Activated T-cell treated with anti-CD3 and anti-CD28 coated beads, Interleukin-2, amount 50 U/mL, for 48 hours (primary cell): ENCODE measurements at places on chromosomes 16 and 17.

DNA sequence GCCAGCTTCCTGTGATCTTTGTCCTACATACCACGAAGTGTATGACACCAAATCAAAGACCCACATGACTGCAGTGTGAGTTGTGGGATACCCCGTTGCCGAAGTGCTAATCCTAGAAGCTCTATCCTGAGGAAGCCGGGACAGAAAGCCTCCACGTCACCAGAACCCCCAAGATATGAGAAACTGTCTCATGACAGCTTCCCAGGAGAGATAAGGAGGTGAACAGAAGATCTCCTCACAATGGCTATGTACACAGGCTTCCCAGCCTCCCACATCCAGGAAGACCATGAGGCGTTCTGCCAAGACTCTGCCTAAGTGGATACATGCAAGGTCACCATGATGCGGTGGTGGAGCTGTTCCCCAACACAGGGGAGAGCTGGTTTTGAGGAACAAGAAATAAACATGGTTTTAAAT is 37.1 kb downstream of the TRIM25 start:
- no peak for DNase-seq

DNA sequence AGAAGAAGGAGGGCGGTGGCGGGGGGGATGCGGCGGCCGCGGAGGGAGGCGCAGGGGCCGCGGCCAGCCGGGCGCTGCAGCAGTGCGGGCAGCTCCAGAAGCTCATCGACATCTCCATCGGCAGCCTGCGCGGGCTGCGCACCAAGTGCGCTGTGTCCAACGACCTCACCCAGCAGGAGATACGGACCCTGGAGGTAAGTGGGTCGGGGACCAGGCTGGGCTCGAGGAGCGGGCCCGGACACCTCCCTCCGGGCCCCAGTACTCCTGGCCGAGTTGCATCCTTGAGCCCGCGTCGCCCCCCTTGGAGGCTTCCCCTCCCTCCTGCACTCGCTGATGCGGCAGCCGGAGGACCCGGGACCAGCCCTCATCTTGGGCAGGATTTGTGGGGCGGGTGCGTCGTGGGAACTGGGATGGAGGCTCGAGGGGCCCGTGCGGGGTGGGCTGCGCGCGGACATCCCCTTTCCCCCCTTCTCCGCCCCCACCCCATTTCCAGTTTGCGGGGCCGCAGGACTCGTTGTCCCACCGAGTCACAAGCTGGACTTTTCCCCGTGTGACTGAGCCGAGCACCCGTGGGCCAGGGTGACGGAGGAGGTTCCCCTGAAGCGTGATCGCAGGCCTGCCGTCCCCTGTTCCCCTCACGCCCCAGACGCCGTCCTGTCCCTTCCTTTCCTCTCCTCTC is 572 bp downstream of the KSR1 start:
- no peak for DNase-seq

DNA sequence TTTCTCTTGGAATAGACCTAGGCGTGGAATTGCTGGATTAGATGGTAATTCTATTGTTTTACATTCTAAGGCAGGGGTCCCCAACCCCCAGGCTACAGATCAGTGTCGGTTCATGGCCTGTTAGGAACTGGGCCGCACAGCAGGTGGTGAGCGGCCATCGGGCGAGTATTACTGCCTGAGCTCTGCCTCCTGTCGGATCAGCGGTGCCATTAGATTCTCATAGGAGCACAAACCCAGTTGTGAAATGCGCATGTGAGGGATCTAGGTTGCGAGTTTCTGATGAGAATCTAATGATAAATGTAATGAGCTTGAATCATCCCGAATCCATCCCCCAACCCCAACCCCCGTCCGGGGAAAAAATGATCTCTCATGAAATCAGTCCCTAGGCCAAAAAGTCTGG is 23.0 kb downstream of the NLRC5 start:
- DNase-seq: no peak

GRCh38 chr17:78974635-78975591 is 4.8 kb downstream of the LGALS3BP start:
- DNase-seq: no peak

DNA sequence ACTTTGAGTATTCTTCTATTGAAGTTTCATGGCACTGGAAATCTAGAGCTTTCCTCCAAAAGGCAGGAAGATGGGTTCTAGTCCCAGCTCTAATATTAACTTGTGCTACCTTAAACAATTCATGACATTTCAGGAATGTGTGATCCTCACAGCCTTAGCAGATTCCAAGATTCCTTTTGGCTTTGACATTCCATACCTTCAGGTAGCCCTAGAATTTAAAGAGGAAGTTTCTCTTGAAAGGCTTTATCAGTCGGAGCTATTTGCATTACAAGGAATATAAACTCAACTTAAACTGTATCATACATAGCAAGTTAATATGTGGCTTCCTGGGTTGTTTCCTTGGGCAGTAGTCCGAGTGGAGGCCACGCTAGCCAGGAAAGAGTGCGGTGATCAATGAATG is 330.0 kb downstream of the SHISA9 start:
- no peak for DNase-seq

DNA sequence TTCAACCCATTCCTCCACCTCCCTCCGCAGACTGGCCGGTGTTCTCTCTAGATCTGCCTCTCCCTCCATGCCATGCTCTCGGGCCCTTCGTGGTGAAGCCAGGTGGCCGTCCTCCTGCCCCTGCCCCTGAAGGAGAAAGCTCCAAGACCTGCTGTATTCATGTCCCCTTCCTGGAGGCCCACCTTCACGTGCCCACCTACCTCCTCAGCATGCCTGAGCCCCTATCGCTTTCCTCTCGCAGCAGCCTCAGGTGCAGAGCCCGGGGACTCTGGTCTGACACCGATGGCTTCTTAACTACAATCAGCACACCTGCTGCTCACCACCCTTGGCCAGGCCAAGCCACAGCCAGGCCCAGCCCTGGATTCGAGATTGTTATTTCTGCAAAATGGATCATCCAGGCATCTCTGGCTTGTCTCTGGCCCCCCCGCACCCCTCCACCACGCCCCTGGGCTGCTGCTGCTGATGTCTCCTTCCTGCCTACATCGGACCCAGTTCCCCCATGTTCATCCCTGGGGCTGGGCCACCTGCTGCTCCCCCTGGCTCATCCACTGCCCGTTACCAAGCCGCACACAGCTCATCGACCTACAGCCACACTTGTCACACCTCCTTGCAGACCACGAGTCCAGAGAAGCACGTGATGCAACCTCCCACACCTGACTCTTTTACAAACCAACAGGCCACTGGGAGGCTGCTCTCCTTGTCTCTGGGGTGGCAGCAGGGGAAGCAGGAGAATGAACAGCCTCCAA is 32.5 kb upstream of the TNFRSF13B start:
- no peak for DNase-seq

- peak; percentile 68 for DNase-seq
Observed at GRCh38 chr17:50177983-50178834, 12.4 kb downstream of the SGCA start.

DNA sequence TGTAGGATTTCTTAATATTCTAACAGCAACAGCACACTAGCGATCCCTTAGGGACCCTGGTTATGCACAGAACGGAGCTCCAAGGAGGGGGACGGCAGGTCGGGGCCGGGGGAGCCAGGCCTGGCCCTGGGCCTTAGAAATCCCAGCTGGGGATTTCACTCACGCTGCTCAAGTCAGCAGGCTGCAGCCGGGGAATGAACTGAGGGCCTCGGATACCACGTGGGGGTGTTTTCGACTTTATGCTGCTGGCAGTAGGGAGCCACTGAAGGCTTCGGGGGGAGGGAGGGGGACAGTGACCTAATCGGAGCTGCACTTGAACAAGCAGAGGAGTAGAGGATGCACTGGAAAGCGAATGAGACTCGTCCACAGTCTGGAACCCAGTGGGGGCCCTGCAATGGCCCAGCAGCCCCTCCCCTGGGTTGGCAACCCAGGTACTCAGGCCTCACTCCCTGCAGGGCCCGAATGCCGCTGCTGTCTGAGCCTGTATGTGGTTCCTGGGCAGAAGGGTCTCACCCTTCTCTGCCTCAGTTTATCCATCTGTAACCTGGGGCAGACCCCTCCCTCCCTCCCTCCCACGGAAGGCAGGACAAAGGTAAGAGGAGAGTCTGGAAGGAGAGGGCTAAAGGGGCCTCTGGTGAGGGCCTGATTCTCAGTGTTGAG is 53.7 kb downstream of the RPH3AL start:
- DNase-seq: no peak

DNA sequence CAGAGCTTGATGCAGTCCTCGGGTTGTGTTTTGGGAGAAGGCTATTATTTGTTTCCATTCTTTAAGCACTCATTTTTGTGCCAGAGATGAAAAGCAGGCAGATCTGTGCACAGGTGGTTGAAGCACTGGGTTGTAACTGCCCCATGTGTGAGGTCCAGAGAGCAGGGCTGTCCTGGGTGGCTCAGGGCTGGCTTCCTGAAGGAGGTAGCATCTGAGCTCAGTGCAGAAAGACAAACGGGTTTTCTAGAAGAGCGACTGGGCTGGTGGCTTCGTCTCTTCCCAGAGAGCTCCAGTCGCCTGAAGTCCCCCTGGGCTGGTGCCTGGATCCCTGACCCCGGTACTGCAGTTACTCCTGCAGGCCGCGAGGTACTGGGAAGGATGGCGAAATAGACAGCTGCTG is 274.0 kb downstream of the SNX29 start:
- no peak for DNase-seq

DNA sequence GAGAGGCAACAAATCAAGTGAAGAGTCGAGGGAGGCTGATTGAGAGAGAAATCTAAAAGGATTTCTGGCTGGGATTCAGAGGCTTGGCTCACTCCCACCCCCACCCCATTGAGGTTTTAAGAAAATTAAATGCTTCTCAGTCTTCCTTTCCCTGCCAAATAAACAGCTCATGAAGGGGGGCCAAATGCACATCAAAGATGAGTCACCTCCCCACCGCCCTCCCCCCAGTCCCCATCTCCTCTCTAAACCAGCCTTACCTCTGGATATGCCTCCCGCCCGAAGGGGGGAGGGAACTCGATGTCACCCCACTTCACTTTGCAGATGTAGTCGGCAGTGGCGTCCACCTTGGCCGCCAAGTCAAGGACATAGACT is 11.6 kb downstream of the ACLY start:
- no peak for DNase-seq

DNA sequence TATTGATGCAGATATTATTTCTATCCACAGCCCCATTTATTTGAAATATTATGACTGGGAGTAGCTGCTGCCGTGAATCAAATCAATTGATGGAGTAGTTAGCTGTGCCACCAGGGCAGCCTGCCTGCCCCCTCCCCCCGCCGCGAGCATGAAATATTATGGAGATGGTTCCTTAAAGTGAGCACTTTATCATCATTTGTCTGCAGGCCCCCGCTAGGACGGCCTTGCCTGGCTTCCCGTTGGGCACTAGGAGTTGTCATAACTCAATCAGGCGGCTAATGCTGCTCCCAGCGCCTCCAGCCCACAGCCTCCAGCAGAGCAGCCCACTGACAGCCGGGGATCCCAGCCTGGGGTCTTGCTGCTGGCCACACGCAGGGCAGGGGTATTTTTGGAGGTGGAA is 173.9 kb downstream of the SALL1 start:
- no peak for DNase-seq

GRCh38 chr16:9256196-9256595 is 164.8 kb downstream of the HAPSTR1 start:
- peak; percentile 53 for DNase-seq

GRCh38 chr16:56478281-56479049 is 27.1 kb downstream of the OGFOD1 start:
- DNase-seq: no peak

- no peak for DNase-seq
Observed at GRCh38 chr17:7266784-7267183, 4.5 kb upstream of the CLDN7 start.

GRCh38 chr17:68463211-68464019 is 6.1 kb upstream of the WIPI1 start:
- no peak for DNase-seq

DNA sequence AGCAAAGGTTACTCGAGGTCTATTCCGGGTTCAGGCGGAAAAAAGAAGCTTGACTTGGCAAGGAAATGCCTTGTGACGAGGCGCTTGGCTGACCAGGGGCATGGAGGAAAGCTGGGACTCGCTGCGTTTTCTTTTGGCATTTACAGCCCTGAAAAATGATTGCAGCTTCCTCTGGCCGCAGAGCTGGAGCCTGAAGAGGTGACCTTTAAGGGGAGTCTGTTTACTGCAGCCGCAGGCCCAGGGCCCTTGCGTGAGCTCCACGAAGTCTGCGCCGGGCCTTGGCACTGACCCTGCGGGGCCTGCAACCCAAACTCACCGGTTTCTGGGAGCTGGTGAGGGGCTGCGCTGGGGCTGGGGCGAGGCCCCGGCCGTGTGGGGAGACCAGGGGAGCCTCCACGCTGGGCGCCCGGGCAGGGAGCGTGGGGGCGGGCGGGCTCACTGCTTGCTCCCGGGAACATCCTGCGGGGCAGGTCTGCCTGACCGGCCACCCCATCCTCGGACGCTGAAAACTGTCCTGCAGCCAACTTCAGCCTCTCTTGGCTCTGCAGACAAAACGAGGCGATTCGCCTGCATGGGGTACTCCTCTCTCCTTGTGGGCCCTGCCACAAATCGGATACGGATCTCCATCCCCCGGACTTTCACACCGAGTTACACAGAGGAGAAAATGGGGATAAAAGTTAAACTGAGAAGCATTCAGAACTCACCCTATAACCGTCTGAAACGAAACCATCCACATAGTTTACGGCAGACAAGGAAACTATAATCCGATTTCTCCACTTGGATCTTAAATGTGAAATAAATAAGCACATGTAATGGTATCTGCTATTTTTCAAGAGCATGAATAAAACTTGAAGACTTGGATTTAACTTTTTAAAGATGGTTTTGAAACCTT is 206.3 kb upstream of the FOXF1 start:
- no peak for DNase-seq

GRCh38 chr17:50262001-50262794 is 12.1 kb upstream of the TMEM92 start:
- no peak for DNase-seq

GRCh38 chr16:78444-79150 is 572 bp downstream of the MPG start:
- DNase-seq: no peak

DNA sequence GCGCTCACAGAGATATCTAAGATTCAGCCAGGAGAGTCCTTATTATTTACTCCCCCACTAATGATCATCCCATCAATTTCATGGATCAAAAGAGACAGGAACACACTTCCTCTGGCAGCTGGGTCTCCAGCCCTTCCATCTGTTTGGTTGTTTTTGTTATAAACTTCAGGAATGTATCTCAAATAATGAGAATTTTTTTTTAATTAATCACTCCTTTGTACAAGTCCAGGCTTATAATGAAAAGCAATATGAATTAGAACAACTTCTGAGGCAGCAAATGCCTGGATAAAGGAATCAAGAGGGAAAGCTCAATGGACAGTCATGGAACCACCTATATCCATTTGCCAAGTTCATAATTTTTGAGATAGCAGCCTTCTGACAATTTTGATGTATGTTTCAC is 73.4 kb downstream of the HS3ST3B1 start:
- DNase-seq: no peak

DNA sequence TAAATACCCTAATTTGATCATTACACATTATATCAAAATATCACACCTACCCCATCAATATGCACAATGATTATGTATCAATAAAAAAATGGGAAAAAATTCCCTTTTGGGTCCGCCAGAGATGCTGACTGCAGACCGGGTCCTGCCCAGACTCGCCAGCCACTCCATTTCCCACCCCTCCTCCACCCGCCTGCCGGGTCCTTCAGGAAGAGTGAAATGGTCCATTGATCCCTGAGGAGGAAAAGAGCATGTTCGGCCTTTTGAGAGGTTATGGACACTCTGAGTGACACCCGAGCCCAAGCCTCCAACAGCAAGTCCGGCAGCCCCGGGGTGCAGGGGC is 123.9 kb upstream of the ZFHX3 start:
- no peak for DNase-seq
